AML-193 (cell line): ENCODE measurements at places on chromosomes 12 and 14.
A peak's percentile ranks its signal among the peaks of the same experiment; 100 is the strongest.

DNA sequence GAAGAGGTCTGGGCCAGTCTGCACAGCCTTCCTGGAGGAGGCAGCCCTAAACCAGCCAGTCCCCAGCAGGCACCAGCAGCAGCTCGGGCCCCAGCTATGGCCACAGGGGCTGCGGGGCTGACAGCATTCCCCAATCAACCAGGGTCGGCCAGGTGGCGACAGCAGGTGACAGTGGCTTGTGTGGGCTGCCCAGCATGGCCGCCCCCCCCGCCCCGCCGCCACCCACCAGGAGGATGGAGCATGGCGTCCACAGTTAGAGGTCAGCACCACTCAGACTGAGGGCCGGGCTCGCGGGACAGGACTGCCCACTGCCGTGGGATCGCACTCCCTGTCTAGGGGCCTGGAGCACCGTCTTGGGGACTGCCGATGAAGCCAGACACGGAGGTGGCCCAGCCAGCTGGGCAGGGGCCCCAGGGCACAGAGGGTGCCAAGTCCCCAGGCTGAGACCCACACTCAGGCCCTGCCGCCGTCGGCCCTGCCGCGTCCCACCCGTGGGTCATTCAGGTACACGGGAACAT lies 15.0 kb downstream of the AKT1 start:
- no peak for DNase-seq

DNA sequence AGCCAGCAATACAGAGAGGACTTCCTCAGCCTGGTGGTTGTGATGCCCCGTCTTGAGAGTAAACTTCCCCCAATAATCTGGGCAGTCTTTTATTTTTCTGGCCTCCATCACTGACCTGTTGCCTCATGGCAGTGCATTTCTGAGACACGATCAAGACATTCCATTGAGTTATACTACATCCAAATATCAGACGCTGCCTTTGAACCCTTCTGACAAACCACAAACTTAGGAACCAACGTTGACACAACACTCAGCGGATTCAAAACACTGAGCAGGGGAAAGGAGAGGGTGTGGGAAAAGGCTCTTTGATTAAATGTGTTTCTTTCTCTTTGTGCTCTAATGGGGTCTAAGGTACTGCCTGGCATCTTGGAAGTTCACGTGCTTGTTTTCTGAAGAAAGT lies 100.7 kb upstream of the TBX5 start:
- no peak for DNase-seq

GRCh38 chr12:21144309-21144708 lies 13.3 kb downstream of the SLCO1B1 start:
- no peak for DNase-seq

GRCh38 chr12:26340649-26341048 lies 145.3 kb downstream of the SSPN start:
- peak; percentile 63 for DNase-seq

- no peak for DNase-seq
Observed at GRCh38 chr12:115461401-115461800, 777.4 kb upstream of the TBX3 start.

DNA sequence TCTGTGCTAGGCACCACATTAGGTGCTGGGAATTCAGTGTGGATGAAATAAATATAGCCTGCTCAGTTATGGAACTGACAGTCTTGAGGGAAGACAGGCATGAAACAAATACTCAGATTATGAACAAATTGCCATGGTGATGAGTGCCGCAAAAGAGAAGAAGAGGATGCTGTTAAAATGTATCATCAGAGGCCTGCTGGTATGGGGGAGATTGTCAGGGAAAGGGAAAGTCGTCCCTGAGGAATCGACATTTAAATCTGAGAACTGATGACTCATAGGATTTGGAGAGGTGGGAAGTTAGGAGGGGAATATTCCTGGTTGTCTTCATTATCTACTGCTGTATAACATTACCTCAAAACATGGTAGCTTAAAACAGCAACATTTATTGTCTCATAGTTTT lies 42.0 kb downstream of the PPP1R36 start:
- DNase-seq, result no peak

- no peak for DNase-seq
Observed at GRCh38 chr14:22497144-22497423, 91.9 kb downstream of the DAD1 start.

- DNase-seq, result no peak
Observed at GRCh38 chr12:3302401-3303041, 188.5 kb upstream of the PRMT8 start.

GRCh38 chr14:81709681-81710080 lies 176.0 kb upstream of the SEL1L start:
- DNase-seq, result no peak

- no peak for DNase-seq
Observed at GRCh38 chr12:64530566-64530965, 78.6 kb downstream of the TBK1 start.

DNA sequence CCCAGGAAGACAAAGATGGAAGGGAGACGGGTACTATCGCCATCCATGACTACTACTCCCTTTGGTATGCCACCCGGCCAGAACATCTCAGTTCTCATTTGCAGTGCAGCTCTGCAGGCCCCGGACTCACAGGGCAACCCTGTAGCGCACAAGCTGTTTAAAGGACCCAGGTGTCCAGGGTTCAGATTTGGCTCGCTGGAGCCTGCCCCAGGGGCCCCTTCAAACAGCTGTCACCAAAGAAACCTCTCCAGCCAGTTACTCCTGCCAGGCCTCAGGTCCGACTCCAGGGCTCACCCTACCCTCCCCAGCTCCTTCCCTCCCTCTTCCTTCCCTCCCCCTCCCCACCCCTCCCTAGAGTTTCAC lies 5.5 kb upstream of the CHD4 start:
- DNase-seq, result no peak

DNA sequence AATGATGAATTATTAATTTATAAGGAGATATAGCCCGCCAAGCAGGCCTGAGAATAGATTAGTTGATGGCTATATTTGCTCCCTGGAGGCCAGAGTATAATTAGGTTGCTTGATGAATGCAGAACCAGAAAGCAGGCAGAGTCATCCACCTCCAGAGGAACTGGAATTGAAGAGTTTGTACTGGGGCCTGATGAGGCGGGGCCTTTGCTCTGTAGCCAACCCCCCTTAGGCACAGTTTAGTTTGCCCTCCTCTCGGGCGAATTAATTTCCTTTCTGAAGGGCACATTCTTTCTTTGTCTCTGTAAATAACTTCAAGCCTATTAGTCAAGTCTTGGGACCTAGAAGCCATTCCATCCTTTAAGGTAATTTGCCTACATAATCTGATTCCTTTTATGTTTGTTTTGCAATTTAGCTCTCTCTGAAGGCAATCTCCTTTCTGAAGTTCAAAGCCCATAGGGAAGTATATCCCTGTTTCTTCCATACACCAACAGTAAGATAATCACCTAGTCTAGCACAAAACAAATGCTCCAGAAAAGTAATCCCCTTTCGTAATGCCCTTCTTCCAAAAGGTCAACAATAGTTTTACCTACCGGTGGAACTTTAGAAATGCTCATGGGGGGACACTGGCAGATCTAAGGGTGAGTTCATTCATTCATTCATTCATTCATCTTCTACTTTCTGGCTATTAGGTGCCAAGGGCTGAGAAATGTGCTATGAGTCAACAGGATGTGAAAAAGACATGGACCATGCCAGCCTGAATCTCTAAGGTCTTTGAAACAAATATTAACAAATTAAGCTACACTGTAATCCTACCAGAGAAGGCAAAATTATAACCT lies 84.8 kb upstream of the NUDT4 start:
- DNase-seq, result no peak

DNA sequence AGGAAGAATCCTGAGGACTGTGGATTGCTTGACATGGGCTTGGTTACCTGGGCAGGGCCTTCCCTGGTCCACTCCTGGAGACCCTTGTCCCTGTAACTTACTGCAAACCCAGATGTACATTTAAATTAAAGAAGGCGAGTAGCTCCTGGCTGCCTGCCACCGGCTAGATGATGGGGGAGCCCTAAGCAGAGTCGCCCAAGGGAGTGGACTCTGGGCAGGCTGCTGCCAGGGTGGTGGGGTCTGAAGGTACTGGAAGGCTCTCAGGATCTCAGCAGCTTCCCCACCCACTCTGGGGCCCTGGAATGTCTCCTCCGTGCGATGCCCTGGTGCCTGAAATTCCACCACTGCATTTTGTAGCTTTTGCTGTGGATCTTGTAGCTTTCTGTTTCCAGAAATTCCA lies 74.7 kb downstream of the FBXL14 start:
- no peak for DNase-seq

- DNase-seq, result no peak
Observed at GRCh38 chr14:100706200-100706599, 20.5 kb upstream of the DLK1 start.

DNA sequence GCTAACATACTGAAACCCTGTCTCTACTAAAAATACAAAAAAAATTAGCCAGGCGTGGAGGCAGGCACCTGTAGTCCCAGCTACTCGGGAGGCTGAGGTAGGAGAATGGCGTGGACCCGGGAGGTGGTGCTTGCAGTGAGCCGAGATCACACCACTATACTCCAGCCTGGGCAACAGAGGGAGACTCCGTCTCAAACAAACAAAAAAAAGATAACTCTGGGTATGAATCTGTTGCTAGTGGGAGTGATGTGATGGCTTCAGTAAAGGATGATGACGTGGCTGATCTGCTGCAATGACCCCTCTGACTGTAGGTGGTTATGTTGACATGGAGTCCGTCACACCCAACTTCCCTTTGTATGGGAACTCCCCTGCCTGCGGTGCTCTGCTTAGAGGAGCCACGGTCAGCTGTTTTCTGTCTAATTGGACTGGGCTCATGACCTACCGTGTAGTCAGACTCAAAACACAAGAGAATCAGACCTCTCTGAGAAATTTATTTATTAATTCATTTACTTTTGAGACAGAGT lies 59.1 kb upstream of the MED13L start:
- DNase-seq, result no peak

- no peak for DNase-seq
Observed at GRCh38 chr12:116122628-116123027, 154.9 kb downstream of the MED13L start.

GRCh38 chr12:51196547-51196946 lies 21.3 kb downstream of the POU6F1 start:
- DNase-seq, result no peak

DNA sequence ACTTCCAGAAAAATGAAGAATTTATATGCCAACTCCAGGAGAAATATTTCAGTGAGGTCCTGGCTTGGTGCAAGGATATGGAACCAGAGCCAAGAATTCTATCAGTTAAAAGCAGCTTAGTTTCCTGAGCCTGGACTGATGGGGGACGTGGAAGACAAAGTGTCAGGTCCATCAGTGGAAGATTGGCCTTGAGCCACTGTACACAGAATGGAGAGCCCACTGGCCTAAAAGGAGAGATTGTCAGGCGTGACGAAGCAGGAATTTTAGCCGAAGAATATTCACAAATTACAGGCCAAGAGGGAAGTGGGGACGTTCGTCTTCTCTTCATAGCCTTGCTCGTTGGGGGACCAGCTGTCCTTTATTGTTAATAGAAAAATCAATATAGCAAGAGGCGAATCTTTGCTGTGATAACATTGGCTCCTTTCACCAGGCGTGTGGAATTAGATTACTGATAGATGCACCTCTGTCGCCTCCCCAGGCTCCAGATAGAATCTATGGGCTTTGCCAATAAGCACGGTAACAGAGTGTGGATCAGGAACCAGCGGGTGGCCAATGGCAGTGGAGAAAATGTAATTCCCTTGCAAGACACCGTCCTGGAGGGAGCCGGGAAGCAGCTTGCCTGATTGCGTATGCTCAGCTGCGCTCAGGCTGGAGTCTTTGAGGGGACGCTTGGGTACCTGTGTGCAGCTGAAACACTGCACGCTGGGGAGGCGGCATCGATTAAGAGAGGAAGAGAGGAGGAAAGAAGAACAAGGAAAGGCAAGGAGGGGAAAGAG lies 56.4 kb downstream of the TMEM132C start:
- DNase-seq, result no peak

- DNase-seq, result no peak
Observed at GRCh38 chr14:50736932-50737419, 68.9 kb upstream of the SAV1 start.

DNA sequence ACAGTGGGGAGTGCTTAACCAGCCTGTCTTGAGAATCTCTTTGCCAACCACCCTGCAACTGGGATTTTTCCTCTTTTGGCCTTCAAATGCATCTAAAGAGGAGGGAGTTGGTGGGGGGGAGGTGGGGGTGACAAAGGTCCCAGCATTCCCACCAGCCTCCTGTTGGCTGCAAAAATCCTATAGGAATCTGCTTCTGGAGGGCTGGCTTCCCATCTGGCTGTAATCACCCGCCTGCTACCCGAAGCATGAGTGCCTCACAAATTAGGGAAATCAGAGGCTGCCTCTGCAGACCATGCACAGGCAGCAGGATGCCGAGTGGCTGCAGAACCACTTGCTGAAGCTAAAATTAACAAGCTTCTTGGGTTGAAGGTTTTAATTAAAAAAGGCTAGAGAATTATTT lies 73.9 kb upstream of the WSCD2 start:
- no peak for DNase-seq

DNA sequence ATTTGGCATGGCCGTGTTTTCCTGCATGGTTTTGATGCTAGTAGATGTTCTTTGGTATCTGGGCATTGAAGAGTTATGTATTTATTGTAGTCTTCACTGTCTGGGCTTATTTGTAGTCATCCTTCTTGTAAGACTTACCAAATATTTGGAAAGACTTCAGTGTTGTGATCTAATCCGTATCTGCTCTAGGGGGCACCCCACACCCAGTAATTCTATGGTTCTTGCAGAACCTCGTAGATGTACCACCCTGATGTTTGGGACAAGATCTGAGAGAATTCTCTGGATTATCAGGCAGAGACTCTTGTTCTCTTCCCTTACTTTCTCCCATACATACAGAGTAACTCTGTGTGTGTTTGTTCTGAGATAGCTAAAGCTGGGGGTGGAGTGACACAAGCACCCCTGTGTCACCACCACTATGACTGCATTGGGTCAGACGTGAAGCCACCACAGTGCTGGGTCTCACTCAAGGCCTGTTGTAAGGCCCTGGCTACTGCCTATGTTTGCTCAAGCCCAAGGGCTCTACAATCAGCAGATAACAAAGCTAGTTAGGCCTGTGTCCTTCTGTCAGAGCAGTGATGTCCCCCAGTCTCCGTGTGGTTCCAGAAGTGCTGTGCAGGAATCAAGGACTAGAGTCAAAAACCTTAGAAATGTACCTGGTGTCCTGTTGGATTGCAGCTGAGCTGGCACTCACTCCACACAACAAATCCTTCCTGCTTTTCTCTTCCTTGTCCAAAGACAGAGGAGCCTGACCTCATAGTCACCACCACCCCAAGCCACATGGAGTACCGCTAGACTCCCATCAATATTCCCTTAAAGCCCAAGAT lies 9.6 kb downstream of the RDH16 start:
- DNase-seq, result no peak

GRCh38 chr12:3225154-3225795 lies 148.1 kb downstream of the TSPAN9 start:
- DNase-seq, result no peak

DNA sequence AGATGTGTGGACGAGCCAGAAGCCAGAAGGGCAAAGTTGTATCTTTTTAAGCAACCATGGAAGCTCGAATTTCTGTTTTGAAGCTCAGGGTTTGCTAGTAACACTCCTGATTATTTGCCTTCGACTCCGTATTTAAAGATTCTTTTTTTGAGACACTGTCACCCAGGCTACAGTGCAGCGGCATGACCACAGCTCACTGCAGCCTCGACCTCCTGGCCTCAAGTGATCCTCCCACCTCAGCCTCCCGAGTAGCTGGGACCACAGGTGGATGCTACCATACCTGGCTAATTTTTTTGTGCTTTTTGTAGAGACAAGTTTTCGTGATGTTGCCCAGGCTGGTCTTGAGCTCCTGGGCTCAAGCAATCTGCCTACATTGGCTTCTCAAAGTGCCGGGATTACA lies 18.7 kb upstream of the OASL start:
- no peak for DNase-seq
